Stimulated activated CD4-positive, alpha-beta T cell treated with anti-CD3 and anti-CD28 coated beads, Interleukin-12 subunit alpha, Interleukin-12 subunit beta, amount 100 ng/mL, for 4 hours (primary cell): ENCODE measurements at places on chromosomes 16 and 17.

DNA sequence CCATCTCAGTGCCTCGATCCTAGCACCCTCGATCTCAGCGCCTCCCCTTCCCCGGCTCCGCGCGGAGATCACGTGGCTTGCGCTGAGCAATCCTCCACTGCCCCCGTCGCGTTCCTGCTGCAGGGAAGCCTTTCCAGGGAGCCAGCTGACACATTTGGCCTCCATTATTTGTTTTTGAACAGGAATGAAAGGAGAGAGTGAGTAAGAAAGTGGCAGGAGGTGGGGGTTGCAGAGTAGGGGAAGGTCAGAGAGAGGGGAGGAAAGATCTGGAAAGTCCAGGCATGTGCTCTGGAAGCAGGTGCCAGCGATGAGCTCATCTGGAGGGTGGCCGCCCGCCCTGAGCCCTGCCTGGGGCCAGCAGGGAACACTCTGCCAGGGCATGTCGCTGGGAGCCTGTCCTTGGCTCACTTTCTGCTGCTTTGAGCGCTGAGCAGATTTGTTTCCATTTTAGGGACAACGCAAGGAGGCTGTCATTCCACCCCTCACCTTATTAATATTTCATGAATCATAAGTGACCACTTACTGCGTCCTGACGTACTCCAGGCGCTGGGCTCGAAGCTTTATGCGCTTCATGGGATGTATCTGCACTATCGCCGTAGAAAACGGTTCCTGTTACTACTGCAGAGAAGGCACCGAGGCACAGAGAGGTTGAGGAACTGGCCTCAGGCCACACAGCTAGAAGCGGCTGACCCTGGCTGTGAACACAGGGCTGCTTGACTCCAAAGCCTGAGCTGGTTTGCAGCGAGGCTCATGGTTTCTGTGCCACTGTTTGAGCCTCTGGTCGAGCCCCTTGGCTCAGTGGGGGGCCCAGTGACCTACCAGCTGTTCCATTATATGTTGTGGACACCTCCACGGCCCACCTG is 283.1 kb downstream of the SEC14L1 start:
- DNase-seq: no peak

- DNase-seq: no peak
These were observed 4.7 kb downstream of the PPP1R1B start for GRCh38 chr17:39631403-39631802.

DNA sequence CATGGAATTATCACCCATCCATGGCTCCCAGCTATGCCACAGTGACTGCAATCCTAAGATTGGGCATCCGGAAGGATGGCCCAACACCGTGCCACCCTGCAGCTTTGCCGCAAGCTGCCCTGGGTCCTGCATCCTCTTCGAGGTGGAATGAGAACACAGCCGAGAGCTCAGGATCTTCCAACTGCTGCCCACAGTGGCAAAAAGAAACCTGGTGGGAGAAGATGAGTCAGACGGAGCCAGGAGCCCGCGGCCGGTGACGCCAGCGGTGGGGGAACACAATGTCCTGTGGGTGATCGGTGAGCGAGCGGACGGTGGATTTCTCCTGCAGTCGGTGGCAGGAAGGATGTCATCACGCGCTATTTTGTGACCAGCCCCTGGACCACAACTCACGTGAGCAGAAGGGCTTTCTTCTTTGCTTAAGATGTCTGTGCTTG is 20.1 kb downstream of the CD7 start:
- DNase-seq: peak; percentile 70

DNA sequence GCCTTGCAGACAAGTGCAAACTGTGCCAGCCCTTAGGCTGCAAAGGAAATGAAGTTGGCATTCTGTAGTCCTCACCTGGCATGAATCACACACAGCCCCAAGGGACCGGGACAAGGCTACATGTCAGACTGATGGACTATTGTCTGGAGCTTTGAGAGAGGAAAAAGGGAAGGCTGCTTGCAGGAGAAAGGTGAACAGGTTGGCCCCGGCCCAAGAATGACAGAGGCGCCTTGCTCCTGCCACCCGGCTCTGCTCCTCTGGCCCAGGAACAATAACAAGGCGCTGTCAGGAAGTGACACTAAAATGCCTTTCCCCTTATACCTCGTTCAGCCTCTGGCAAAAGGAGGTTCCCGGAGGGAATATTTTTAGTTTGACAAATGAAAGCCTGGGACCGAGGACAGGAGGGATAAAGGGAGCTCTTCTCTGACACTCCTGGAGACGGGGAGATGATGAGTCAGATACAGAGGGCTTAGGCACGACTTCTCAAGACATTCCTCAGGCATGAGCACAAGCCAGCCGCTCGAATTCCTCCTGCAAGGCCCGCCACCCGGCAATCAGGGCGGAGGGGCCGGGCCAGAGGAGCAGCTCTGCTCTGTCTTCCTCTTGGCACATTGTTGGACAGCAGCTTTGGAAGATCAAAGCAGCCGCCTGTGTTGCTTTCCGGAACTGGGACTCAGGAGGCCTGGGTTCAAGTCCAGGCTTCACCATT is 105.8 kb downstream of the NOG start:
- DNase-seq: no peak

- no peak for DNase-seq
These were observed 258 bp downstream of the PRKCB start for GRCh38 chr16:23836078-23836403.

DNA sequence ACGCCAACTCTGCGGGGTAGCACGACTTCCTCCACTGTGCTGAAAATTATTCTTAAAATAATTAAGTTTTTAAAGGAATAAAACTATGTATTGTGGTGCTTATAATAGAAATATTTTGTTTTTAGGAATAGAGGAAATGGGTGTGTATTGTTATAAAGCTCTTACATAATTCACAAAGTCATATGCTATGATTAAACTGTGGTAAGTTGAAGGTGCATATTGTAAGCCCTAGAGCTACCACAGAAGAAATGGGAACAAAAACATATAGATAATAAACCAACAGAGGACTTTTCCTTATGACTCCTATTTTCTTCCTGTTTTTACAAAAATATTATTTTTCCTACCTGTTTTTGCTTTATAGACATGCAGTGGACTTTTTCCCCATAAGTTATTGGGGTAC is 4.3 kb upstream of the SLFN11 start:
- no peak for DNase-seq

DNA sequence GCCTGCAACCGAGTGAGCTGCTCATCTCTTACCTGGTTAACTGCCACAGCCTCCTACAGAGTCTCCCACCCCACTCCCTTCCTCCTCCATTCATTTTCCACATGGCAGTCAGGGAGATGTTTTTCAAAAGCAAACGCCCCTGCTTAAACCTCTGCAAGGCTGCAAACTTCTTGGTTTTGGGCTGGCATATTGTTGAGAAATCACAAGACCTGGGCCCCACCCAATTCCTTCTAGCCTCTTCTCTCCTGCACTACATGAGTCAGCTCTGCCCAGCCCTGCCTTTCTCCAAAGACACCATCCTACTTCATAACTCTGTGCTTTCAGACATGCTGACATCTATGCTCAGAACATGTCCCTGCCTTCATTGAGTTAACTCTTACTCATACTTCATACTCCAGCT is 136.1 kb downstream of the SPACA3 start:
- DNase-seq: no peak

- no peak for DNase-seq
These were observed 143.2 kb downstream of the PHKB start for GRCh38 chr16:47604306-47604705.
